ENCODE measurements at places on chromosomes 12 and 14. TPM values are rescaled to one million over a fixed set of nuclear protein-coding genes. Genes with fewer than 3 reads are reported as not detected.

The IFNG-AS1 gene
- total RNA-seq, result not detected

The RNASE3 gene
- total RNA-seq, result not detected

The SMCO3 gene
- total RNA-seq, result not detected

The CLEC4D gene
- not detected for total RNA-seq

The HCAR2 gene
- not detected for total RNA-seq

The RNASE1 gene
- total RNA-seq, result 182 TPM

The FGF23 gene
- total RNA-seq, result not detected

The BDKRB2 gene
- total RNA-seq, result 1.9 TPM

The VWF gene
- 837 TPM for total RNA-seq

The RASSF8 gene
- 55.3 TPM for total RNA-seq

The C12orf60 gene
- 1.1 TPM for total RNA-seq

The LPAR5 gene
- not detected for total RNA-seq

The CLEC7A gene
- not detected for total RNA-seq

The SPX gene
- total RNA-seq, result not detected

The PZP gene
- 0.20 TPM for total RNA-seq

The CISTR gene
- total RNA-seq, result not detected

The PPP1R36 gene
- total RNA-seq, result not detected

The TAS2R50 gene
- total RNA-seq, result 0.20 TPM

The ACVRL1 gene
- total RNA-seq, result 392 TPM

The SIX4 gene
- 1.00 TPM for total RNA-seq

The GALNT6 gene
- total RNA-seq, result 64.8 TPM

The VAMP1 gene
- 3.8 TPM for total RNA-seq

The OTOGL gene
- 0.10 TPM for total RNA-seq

The SMAGP gene
- total RNA-seq, result 40.8 TPM

The PLEKHG7 gene
- not detected for total RNA-seq

The OR6C2 gene
- not detected for total RNA-seq

The SCYL2 gene
- 32.1 TPM for total RNA-seq

The RNASE12 gene
- not detected for total RNA-seq

The ESRRB gene
- total RNA-seq, result not detected

The HNF1A gene
- total RNA-seq, result not detected

The LRRC74A gene
- not detected for total RNA-seq

The PCK2 gene
- 24.3 TPM for total RNA-seq

The SLC8A3 gene
- total RNA-seq, result not detected

The AKAP5 gene
- total RNA-seq, result 0.34 TPM

The SLC4A8 gene
- total RNA-seq, result 1.2 TPM

The PKP2 gene
- 1.3 TPM for total RNA-seq

The SETD3 gene
- 51.2 TPM for total RNA-seq

The NUAK1 gene
- total RNA-seq, result 60.5 TPM

The EPS8 gene
- 6.3 TPM for total RNA-seq

The SPTLC2 gene
- 38.9 TPM for total RNA-seq

The EP400 gene
- 13.4 TPM for total RNA-seq

The IL26 gene
- total RNA-seq, result not detected

The OGFOD2 gene
- 31.4 TPM for total RNA-seq

The POMT2 gene
- total RNA-seq, result 22.6 TPM

The ESR2 gene
- total RNA-seq, result 0.27 TPM

The KRT77 gene
- not detected for total RNA-seq

The ARMH4 gene
- total RNA-seq, result 0.59 TPM

The VRTN gene
- not detected for total RNA-seq

The CLEC1B gene
- total RNA-seq, result not detected

The GLTP gene
- 71.0 TPM for total RNA-seq

The GPR132 gene
- 0.13 TPM for total RNA-seq

The PLEKHG3 gene
- total RNA-seq, result 1.5 TPM

The GNG2 gene
- 11.3 TPM for total RNA-seq
